ENCODE measurements at places on chromosomes 4 and X. TPM values are rescaled to one million over a fixed set of nuclear protein-coding genes. Genes with fewer than 3 reads are reported as not detected.

DNA sequence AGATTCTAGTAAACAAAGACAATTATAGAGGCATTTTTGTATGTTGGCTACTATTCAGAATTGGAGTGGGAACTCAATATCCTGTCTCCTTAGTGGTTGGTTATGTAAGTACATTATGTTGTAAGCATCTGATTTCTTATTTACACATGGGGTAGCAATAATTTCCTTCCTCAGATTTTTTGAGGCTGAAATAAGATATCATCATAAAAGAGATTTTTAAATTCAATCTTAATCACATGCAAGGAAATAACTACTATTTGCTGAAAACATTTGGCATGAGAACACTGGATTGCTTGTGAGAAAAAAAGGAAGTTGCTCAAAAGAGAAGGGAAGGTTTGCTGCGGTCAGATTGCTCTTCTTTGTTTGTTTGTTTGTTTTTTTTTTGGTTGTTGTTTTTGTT lies 437.7 kb upstream of the HS3ST1 start:
- DNase-seq = no peak

CCKAR gene
- not detected for total RNA-seq

DNA sequence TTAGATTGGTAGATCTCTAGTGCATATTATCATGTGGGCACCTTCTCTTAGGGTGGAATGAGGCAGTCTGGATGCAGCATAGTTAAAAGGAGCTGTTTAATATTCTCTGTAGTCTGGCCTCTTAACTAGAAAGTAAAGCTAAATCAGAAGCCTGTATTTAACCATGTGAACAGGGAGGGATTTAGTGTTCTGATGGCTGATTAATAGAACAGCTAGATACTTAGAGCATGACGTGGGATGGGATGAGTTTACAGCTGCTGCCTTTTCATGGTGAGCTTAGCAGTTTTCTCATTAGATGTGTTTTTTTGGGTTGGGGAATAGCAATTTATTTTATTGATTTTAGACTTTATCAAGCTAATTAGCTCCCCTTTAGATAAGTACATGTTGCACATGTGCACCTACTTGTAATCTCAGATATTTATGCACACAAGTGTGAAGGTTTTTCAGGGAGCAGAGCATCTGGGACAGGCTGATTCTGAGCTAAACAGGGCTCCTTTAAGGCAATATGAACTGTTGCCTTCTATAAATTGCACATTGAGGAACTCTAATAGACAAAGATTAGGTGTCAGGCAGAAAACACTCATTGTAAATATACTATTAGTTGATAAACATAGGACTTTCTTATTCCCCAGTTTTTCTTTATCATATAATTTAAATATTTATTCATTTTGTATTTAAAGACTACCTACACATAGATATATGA lies 34.1 kb downstream of the YIPF6 start:
- DNase-seq = peak; percentile 52

DNA sequence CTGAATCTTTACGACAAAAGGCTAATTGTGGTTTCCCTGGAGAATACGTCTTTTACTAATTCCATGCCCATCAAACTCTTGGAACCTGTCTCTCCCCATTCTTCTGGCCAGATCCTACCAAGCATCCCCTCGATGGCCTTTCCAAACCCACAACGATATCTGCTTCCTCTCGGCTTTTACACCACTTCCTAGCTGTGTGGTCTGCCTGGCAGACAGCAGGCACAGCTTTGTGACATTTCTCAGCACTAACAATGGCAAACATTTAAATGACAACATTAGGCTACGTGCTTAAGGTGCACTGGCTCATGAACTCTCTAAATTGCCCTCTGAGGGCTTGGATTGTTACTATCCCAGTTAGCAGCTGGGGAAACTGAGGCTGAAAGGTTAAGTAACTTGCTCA lies 141.0 kb downstream of the NSUN7 start:
- no peak for DNase-seq

All from IMR-90 (cell line).